ENCODE measurements at places on chromosomes 2 and 18.

DNA sequence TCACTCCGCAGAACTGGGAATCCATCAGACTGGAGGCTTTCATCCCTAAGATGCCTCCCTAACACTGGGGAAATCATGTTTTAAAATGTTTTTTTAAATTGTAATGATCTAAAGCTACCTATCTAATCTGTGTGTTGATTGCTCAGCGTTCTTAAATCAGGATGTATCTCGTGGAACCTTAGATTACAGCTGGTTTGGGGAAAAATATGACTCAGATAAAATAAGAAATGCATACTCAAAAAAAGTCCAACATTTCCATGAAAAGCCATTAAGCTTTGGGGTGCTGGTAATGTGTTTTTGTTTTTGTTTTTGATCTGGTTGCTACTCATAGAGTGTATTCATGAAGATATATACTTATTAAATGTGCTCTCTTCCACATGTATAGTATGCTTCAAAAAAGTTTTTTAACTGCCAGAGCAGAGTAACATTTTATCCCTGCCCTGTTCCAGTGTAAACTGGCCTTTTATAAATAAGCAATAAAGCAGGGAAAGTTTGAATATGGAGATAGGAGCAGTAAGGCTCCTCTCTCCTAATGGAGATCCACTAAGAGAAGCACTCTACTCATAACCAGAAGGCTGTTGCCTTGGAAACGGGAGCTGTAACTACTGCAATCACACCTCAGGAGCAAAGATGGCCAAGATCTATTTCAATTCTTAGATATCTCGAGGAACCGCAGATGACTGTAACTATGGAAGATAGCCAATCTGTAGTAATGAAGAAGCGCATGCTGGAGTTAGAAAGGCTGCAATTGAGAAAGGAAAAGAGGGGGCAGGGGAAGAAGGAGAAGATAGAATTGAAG, 41.6 kb downstream of the ANKRD44 start:
- DNase-seq, result no peak

DNA sequence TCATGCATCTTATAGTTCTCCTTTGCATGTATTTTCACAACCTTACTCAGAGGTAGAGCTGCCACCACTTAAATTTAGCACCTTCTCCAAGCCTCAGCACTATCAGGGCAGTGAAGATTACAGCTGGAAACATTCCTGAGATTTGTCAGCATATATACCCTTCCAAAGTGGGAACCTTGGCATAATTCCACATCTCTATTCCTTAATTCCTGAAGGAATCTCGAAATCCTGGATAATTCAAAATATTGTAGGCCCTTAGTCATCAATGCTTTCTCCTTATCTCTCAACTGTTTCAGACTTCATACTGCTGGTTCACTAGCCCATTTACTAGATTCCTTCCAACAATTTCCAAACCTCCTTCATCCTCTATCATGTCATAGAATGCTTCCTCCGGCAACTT, 87.4 kb downstream of the ITSN2 start:
- no peak for DNase-seq

- no peak for DNase-seq
Measured at GRCh38 chr2:41334159-41334558, 713.7 kb upstream of the PKDCC start.

DNA sequence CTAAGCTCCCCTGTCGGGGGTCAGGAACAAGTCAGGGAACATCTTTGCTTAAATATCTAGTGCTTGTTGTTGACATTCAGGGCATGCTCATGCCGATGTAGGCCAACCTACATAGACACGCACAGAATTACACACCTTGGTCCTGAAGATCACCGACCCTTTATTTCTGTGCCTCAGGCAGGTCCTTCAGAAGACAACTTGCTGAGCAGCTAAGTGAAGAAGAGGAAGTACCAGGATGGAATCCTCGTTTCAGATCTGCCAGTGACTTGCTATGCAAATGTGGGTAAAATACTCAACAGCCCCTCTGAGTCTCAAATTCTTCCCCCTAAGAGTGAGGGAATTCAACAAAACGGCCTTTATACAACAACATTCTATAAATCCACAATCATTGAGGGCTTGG, 494.7 kb downstream of the BCL11A start:
- no peak for DNase-seq

- DNase-seq, result no peak
Measured at GRCh38 chr2:44549856-44550255, 188.1 kb downstream of the CAMKMT start.

DNA sequence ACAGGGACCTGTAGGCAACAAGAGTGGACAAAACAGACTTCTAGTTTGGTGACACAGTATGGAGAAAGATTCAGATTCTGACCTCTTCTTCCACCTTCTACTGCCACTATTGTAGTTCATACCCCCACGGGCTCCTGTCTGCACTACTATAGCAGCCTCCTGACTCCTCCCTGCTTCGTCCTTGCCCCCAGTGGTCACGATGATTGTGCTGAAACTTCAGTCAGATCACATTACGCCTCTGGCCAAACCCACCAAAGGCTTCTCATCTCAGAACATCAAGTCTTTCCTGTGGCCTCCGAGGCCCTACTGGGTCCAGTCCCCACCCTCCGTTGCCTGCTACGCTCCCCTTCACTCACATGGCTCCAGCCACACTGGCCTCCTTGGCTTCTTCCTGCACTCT, 147.6 kb downstream of the CYP26B1 start:
- DNase-seq, result no peak

DNA sequence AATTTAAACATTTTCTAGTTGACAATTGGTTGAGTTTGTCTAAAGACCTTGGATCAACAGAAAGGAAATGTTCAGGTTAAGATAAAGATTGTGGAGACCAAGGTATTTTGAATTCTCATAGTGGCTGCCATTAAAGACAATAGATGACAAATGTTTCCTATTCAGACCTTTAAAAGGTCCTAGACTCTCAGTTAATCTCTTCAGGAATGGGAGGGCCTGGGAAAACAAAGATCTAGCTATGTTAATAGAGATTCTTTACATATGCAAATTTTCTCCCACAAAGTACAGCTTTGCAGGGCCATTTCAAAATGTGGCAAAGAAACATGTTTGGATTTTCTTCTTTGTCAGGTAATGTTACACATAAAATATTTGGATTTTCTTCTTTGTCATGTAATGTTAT, 403.9 kb downstream of the SPAG16 start:
- DNase-seq, result no peak

- DNase-seq, result no peak
Measured at GRCh38 chr2:237556773-237557632, 9.4 kb upstream of the PRLH start.

- DNase-seq, result no peak
Measured at GRCh38 chr2:197159661-197160211, 150.8 kb downstream of the ANKRD44 start.

- no peak for DNase-seq
Measured at GRCh38 chr2:140269000-140269399, 1488.8 kb upstream of the NXPH2 start.

- no peak for DNase-seq
Measured at GRCh38 chr18:13496691-13497281, 229.6 kb downstream of the FAM210A start.

- DNase-seq, result no peak
Measured at GRCh38 chr18:30088238-30089015, 954.1 kb downstream of the DSC3 start.

GRCh38 chr18:3604498-3605408, 154.8 kb downstream of the TGIF1 start:
- DNase-seq, result peak; percentile 80

- no peak for DNase-seq
Measured at GRCh38 chr2:176493226-176493825, 224.1 kb downstream of the MTX2 start.

DNA sequence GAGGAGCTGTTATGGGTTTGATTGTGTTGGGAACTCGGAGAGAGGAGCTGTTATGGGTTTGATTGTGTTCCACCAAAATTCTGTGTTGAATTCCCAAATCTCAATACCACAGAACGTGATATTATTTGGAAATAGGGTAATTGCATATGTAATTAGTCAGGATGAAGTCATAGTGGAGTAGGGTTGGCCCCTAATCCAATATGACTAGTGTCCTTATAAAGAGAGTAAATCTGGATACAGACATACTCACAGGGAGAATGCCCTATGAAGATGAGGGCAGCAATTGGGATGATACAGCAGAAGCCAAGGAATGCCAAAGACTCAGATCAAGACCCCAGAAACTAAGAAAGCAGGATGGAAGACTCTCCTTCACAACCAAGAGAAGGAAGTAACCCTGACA, 1023.2 kb upstream of the ZEB2 start:
- no peak for DNase-seq

DNA sequence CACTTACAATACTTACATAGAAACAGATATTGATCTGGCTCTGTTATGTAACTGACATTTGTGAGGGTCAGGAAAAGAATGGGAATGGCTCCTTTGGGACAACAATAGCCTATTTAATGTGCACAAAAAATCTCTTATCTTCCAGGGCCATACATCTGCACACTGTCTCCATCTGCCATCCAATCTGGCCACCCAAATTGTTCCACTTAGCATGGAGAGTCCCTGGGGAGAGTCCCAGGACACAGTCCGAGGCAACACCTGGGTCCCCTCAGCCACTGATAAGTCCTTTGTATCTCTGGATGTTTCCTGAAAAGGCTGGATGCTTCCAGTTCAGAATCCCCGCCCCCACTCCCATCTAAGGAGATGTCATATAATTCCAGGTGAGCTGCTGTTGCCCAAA, 274.2 kb upstream of the NCKAP5 start:
- no peak for DNase-seq

- DNase-seq, result no peak
Measured at GRCh38 chr2:227579791-227580190, 18.9 kb upstream of the SCYGR2 start.

DNA sequence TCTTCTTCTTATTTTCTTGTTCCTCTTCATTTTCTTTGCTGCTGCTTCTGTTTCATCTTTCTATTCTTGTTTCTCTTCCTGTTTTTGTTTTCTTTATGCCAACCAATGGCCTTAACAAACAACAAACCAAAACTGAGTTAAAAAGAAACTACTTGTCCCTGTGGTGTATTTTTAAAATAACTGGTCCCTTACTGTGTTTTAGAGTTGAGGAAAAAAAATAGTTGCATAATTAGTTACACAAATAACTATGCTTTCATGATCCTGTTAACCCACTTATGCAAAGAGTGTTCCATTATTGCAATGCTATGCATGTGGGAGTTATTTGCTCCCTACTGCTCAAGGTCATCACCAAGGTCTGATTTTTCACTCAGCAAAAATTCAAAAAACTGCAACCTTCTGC, 39.5 kb upstream of the IMP4 start:
- DNase-seq, result no peak

DNA sequence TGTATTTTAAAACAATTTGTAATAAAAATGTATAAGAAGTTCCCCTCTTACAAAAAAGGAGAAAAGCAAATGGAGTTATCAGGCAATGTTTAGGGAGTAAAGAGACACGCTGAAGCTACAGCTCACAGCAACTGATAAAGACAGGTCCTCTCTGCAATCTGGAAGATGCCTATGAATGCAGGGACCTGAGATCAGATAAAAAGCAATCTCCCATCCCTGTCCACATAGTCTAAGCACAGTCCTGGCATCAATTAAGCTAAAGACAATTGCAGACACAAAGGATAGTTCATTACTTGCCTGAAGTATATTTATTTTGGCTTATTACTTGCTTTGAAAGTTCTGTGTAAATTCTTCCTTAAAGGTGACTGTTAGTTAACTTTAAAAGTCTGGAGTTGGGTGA, 5.0 kb downstream of the EIF2AK3 start:
- DNase-seq, result no peak

DNA sequence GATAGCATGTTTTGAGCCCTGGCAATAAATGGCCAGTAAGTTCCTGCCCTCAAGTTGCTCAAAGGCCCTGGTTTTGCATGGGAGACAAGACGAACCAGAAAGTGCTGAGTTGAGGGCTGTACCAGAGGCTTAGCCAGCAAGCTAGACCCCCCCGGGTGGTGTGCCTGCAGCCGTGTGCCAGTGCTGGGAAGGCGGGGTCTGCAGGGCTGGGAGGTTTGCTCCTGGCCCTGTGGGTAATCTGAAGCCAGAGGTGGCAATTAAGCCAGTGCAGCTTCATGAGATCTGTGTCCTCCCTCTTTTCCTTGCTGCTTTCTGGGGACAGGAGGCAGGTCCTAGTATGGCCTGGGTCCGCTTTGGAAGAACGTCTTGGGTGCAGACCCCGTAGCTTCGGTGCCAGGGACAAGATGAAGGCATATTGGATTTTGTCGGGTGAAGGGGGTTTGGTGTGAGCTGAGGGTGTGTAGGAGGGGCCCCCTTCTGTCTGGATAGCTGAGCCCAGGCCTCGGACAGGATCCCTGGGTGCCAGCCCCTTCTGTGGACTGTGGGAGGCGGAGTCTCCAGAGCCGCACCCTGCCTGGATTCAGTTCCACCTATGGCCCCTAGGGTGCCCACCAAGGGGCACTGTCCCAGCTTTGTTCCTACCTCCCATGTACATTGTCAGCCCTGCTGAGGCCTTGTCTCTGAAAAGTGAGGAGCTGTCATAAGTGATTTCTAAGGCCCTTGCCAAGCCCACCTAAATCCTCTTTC, 15.6 kb downstream of the ATOH8 start:
- DNase-seq, result no peak

DNA sequence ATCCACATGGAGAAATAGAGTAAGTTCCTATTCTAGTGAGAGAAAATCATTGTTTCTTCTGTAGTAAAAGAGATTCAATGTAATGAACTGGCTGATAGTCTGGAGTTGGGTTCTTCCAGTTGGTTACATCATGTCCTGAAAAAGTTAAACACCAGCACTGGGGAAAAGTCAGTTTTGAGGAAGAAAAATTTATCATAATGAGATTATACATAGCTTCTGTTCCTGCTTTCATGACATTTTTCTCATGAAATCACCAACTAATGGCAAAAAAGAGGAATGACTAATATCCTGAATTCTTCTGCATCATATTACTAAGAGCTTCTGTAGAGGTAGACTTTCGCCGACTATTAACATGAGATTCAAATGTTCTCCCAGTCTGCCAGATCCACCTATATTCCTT, 69.2 kb upstream of the SLC9A2 start:
- no peak for DNase-seq

- peak; percentile 24 for DNase-seq
Measured at GRCh38 chr18:45589356-45590035, 25.8 kb upstream of the SLC14A2 start.

DNA sequence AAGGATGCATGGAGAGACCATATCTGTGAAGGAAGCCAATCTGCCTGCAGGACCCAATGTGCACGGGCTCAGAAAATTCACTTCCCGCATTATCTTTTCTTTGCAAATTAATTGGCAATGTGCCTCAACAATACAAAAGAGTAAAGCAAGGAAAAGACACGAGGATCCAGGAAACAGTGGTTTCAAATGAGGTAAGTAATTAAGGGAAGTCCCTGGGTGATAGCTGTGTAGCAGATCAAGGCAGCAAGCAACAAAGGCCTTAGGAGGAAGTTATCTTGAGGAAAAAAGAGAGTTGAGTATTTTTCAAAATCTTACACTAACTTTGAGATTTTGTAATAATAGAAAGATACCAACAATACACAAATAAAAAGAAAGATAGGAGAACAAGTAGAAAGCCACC, 44.3 kb upstream of the TGIF1 start:
- DNase-seq, result no peak

GRCh38 chr2:164314148-164314547, 307.1 kb downstream of the GRB14 start:
- peak; percentile 3 for DNase-seq

All from small intestine (tissue), 16 donors.